ENCODE measurements at places on chromosomes 11 and 22. TPM values are rescaled to one million over a fixed set of nuclear protein-coding genes. Genes with fewer than 3 reads are reported as not detected.

Gene TEX54
- total RNA-seq: not detected

Gene RAB1B
- total RNA-seq: 61.2 TPM

Gene KRTAP5-10
- not detected for total RNA-seq

Gene COA4
- 45.1 TPM for total RNA-seq

Gene GPR83
- 0.07 TPM for total RNA-seq

Gene CST6
- total RNA-seq: 1.7 TPM
